Hindlimb muscle (tissue), 1 donor: ENCODE measurements at places on chromosomes 5 and 9. TPM values are rescaled to one million over a fixed set of nuclear protein-coding genes. Genes with fewer than 3 reads are reported as not detected.

DNA sequence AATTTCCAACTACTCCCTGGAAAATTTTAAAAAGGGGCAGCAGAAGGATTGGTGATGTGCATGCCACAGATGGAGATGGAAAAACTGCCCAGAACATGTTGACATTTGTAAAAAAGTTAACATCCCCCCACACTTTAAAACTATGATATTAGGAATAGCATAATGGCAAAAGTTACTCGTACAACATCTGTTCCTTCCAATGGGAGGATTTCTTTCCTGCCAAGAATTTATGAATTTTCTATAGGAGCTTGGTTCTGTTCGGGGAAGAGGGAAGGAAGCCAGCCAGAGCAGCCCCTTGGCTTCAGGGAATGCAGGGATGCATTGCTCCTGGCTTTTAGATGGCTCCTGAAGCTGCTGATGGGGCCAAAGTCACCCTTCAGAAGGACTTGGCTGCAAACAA lies 22.7 kb downstream of the KLF4 start:
- DNase-seq: no peak

DNA sequence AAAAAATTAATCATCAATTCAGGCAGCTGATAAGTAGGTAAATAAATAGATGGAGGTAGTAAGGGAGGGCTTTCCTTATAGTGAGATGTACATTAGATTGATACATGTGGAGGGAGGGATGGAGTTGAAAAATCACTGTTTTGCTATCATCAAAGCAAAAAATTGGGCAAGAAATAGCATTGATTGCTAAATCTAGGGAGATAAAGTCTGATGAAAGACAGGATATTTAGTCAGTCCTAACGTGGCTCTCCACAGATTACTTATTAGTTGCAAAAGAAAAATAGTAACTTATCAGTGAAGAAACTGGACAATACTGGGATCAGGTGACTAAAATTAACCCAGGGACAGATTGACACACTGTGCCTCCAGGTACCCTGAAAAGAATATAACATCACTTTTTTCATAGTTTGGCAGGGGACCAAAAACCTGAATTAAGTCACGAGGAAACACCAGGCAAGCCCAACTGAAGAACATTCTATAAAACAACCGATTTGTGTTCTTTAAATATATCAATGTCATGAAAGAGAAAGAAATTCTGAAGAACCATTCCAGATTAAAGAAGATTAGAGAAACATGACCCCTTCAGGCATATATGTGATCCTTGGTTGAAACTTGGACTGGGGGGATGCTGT lies 27.1 kb upstream of the GOLPH3 start:
- DNase-seq: no peak

DNA sequence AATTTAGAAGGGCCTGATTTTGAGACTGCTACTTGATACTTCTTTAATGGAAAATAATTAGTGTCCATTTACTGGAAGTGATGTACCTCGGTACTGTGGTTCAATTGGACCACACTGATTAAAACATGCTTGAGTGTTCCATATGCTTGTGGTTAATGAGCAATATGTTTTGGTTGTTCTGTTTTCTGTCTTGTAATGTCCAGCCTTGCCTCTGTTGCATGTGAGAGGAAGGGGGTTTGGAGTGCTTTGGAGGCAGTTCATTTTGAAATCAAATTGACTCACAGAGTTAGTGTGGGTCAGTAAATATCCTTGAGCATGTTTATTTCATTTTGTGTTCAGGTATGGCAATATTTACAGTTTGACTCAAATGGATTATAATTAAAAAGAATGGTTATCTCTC lies 334.4 kb downstream of the ARHGEF28 start:
- no peak for DNase-seq

DNA sequence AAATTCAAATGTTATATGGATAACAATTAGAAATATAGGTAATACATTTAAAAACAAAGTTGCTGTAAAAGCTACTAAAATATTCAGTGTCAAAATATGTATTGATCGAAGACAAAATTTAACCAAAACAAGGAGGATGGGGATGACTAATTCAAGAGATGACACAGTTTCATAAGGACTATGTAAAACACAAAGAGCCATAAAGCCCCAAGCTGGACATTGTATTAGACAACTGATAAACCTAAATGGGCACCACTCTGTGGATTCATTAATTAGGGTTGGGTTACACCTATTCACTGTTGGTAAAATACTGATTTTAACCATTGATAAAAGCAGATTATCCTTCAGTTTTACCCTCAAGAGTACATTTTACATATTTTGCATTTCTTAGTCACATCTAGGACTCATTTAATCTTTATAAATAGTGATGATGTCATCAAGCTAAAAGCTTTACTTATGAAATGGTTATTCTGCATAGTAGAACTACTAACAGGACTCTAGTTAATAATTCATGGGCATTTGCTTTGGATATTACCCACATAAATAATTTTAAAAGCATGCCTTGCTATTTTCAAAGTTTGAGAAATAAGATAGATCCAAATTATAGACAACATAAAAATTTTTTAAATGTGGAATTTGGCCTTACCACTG lies 13.7 kb downstream of the TUT7 start:
- DNase-seq: no peak

GRCh38 chr5:115179394-115180164 lies 9.9 kb upstream of the TRIM36 start:
- no peak for DNase-seq

The FOXD1 gene
- 0.50 TPM for polyA plus RNA-seq

The ADRA1B gene
- 0.92 TPM for polyA plus RNA-seq

The RGS7BP gene
- 15.2 TPM for polyA plus RNA-seq

The ARL15 gene
- polyA plus RNA-seq: 24.6 TPM

The CCDC183 gene
- polyA plus RNA-seq: 3.0 TPM

The GABBR2 gene
- 0.63 TPM for polyA plus RNA-seq

The PCDHB10 gene
- 5.3 TPM for polyA plus RNA-seq

The N4BP3 gene
- polyA plus RNA-seq: 31.8 TPM
